ENCODE measurements at places on chromosomes 2 and 18.

DNA sequence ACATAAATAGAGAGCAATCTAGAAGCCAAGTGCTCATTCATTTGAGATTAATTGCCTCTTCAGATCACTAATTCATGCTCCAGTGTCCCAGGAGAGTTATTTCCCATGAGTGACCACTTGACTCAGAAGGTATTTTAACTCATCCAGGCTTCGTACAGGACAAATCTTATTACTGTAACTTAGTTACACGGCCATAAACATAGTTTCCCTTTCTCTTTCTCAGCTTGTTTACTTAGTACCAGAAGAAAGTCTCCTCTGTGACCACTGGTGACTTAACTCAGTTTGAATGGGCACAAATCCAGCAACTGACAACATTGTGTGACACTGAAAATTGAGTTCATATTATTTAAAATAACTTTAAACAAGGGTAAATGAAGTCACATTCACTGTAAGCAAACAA is 25.3 kb downstream of the MMADHC start:
- DNase-seq, result no peak

- no peak for DNase-seq
Observed at GRCh38 chr2:221552291-221552690, 19.8 kb downstream of the EPHA4 start.

- DNase-seq, result no peak
Observed at GRCh38 chr18:10195529-10195928, 258.9 kb upstream of the APCDD1 start.

DNA sequence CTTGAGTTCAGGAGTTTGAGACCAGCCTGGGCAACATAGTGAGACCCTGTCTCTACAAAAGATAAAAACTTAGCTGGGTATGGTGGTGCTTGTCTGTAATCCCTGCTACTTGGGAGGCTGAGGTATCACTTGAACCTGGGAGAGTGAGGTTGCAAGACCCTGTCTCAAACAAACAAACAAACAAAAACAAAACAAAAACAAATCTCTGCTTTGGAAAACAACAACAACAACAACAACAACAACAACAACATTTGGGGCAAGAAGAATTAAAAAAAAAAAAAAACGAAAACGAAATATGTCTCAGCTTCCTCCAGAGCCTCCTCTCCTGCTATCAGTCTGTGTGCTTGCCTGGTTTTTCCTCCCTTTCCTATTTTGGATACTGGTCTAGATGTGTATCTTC is 16.9 kb downstream of the SLC4A1AP start:
- no peak for DNase-seq

Measured in HFF-Myc (cell line).